ENCODE measurements at places on chromosomes 13 and 19.

DNA sequence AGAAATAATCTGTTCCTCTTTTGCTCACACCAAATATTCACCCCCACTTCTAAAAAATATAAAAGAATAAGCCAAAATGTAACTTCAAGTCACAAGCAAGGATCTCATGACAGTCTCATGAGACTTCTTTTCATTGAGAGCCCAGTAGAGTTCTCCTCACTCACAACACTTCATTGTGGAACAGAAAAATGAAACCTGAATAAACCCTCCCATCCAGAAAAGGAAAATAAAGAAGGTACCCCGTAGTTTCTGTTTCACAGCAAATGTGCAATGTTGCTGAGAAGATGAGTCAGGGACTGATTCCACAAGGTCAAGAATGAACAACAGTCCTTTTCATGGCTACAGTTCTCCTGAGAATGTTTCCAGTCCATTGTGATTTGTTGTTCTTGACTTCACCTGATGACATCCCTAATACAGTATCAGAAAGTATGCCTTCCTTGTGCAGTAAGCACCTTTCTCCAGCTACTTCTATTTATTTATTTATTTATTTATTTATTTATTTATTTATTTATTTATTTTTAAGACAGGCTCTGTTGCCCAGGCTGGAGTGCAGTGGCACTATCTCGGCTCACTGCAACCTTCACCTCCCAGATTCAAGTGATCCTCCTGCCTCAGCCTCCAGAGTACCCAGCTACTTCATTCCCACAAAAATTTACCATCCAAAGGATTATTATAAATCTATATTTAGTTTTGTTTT, 6.4 kb upstream of the ZNF841 start:
- DNase-seq = no peak

GRCh38 chr13:48175185-48175584, 57.8 kb upstream of the ITM2B start:
- DNase-seq = no peak

GRCh38 chr13:113959198-113959597, 14.7 kb downstream of the C13orf46 start:
- DNase-seq = no peak

DNA sequence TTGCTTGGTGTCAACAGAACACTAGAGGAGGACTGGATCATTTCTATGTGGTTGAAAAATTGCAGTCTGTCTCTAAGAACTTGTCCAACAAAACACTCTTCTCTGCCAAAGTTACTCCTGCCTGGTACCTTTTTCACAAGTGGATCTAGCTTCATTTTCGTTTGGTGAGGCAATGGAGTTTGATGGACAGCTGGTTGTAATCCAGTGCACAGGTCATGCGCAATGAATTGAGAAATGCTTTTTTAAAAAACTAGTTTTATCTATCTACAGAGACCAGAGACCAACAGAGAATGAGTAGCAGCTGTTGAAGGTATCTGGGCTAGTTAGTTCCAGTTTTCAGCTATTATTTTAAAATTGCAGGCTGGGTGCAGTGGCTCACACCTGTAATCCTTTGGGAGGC, 12.0 kb upstream of the KBTBD6 start:
- DNase-seq = no peak

DNA sequence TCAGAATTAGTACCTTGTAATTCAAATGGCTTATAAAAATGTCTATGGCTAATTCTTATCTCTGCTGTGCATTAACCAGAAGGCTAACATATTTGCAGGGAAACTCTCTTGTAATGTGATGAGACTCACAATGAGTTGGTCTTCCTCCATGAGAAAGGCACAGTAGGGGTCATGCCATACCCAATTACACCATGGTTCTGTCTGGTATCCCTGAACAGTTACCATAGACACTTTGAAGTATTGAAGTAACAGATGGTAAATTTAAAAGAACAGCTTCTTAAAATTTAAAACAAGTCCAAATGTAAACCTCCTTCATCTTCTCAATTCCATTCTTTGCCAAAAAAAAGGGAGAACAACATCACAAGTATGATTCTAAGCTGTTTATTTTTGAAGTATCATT, 22.6 kb upstream of the SLAIN1 start:
- DNase-seq = no peak

DNA sequence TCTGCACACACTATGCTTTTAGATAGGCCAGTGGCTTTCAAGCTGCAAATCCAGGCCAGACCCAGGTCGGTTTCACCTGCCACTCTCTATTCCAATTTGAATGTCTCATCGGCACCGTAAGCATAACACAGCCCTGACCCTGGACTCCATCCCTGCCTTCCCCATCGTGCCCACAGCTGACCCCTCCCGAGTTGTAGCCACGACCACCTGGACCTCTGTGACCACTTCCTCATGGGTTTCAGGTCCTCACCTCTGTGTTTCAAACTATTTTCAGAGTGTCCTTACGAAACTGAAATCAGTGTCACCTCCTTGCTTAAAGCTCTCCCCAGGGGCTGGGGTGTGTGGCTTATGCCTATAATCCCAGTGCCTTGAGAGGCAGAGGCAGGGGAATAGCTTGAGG, 9.0 kb upstream of the HSH2D start:
- DNase-seq = no peak

- DNase-seq = no peak
These were observed 1192.2 kb downstream of the EFNB2 start for GRCh38 chr13:105343134-105343806.

DNA sequence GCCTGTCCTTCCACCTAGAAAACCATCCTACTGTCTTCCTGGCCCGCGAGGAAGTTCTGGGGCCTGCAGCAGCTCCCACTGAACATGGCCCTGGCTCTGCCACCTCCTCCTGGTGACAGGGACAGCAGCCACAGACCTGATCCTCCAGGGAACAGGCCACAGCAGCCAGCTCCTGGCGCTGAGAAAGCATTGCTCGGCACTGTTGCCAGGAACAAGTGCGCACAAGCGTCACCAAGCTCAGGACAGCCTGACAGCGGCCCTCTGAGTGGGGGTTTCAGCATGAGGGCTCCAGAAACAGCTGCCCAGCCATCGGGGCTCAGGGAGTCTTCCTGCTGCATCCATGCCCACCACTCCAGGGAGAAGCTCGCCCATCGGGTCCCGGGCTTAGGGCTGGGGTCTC, 21.9 kb downstream of the AP3D1 start:
- DNase-seq = no peak

GRCh38 chr19:497869-498510, 1.7 kb downstream of the MADCAM1 start:
- DNase-seq = no peak

DNA sequence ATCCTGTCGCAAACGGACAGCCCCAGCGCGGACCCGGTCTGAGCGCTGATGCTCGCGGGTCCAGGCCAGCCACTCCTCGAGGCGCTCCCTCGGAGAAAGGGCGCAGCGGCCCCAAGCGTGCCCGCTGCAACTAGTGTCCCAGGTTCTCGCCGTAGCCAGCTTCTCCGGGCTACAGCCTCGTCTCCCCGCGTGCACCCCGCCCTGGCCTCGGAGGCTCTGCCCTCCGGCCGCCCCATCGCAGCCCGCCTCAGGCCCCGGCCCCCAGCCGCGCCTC, 487 bp downstream of the FLT1 start:
- DNase-seq = no peak

DNA sequence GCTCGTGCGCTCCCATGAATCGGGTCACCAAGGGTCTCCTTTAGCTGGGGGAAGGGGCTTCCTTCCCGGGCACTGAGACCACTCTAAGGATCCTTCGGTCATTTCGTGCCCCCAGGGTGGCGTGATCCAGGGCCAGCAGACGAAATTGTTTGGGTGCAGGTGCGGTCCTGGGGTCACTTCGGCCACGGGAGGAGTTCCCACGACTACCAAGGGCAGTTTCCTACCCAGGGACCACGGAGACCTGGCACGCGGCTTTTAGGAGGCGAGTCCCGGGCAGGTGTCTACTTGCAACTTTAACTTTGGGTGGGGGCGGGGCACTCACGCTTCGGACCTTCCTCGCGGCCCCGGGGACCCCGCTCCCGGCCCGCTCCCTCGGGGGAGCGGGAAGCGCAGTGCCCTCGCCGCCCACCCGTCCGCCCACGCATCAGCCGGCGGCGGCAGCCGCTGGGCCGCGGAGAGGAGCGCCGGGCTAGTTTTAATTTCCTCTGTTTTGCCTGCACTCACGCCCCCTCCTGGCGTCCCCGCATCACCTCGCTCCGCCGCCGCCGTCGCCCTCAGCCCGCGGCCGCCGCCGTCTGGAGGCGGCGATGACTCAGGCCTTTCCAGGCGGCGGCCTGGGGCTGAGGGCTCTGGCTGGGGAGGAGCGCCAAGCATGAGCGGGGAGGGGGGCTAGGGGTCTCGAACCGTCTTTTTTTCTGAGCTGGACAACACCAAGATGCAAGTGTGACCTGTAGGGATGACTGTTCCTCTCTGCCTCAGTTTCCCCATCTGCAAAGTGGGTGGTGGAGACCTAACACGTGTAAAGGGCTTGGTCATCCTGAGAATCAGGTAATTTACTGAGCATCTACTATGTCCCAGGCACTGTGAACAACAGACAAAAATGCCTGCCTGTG, 21.8 kb downstream of the OLFM2 start:
- no peak for DNase-seq

GRCh38 chr13:48874165-48874564, 101.5 kb upstream of the FNDC3A start:
- no peak for DNase-seq

- DNase-seq = no peak
These were observed 197.7 kb downstream of the COL4A1 start for GRCh38 chr13:110109140-110109783.

GRCh38 chr13:72970301-72970880, 88.4 kb upstream of the KLF5 start:
- no peak for DNase-seq

DNA sequence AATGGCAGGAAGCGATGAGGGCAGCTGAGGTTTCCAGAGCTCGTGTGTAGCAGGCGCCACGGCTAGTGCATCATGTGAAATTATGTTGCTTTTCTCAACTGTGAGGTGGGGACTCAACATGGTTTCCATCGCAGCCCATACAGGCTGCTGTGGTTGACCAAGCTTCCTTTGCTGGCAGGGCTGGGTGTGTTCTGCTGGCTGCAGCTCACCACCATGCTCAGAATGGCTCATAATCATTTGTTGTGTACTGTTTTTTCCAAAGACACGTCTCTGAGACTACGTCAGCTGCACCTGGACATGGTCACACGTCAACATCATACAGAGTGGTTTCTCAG, 16.1 kb upstream of the RASA3 start:
- DNase-seq = no peak

DNA sequence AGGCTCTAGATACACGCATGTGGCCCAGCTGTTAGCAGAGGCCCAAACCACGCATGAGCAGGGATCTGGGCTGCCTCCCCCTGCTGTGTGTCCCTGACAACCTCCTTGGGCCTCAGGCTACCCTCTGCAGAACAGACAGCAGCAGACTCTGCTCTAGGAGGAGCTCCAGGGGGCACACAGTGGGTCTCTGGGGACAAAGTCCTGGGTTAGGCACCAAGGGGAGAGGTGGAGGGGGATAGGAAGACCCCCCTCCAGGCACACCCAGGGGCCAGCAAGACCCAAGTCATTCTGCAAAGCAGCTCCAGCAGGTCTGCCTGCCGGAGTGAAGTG, 8.0 kb downstream of the TINCR start:
- DNase-seq = no peak

DNA sequence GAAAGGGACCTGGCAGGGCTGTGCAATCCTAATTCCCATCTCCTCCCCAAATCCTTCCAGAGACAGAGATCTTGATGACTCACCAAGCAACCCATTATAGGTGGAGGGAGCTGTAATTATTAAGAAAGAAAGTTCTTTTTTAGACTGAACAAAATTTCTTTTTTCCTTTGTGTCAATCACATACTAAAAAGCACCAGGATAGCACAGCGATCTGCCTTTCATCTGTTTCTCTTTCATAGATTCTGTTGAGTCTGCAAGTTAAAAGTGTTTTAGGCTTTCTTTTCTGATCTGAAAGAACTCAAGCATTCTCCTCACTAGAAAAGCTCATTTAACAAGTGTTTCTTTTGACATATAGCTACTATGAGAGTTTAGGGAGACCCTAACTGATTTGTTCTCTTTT, 222.8 kb downstream of the DCT start:
- DNase-seq = no peak

- DNase-seq = peak; percentile 73
These were observed at the start of gene GAS6 for GRCh38 chr13:113863524-113864272. TSS of gene GAS6 (minus strand) at chr13:113864076. CDS start at chr13:113863920, 156 bp downstream.

GRCh38 chr13:90824032-90824431, 523.5 kb upstream of the MIR17HG start:
- DNase-seq = no peak

GRCh38 chr13:36858290-36858689, 39.3 kb downstream of the RFXAP start:
- peak; percentile 33 for DNase-seq

GRCh38 chr19:34226036-34226435, 28.3 kb upstream of the GARRE1 start:
- DNase-seq = no peak

DNA sequence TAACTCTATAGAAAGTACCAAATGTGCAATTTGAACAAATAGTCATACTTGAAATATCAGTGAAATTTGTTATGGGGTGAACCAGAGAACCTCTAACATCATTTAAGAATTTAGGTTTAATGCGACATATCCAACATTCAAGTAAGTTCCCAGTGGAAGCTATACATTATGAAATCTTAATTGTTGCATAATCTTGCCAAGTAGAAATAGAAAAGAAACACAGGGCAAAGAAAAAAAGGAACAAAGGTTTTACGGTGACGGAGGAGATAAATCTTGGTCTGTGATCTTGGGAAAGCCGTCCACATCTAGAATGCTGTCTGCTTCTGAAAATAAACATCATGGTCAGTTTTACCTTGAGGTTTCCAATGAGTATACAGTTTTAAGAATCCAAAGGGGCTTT, 445.7 kb downstream of the RFC3 start:
- DNase-seq = no peak

All from NCI-H1105 (cell line).